ENCODE measurements at places on chromosomes 13 and 19.
A peak's percentile ranks its signal among the peaks of the same experiment; 100 is the strongest.

- DNase-seq, result no peak
Measured at GRCh38 chr13:95749545-95749944, 72.6 kb downstream of the DNAJC3 start.

GRCh38 chr13:104086759-104087158, 1020.5 kb upstream of the SLC10A2 start:
- DNase-seq, result no peak

DNA sequence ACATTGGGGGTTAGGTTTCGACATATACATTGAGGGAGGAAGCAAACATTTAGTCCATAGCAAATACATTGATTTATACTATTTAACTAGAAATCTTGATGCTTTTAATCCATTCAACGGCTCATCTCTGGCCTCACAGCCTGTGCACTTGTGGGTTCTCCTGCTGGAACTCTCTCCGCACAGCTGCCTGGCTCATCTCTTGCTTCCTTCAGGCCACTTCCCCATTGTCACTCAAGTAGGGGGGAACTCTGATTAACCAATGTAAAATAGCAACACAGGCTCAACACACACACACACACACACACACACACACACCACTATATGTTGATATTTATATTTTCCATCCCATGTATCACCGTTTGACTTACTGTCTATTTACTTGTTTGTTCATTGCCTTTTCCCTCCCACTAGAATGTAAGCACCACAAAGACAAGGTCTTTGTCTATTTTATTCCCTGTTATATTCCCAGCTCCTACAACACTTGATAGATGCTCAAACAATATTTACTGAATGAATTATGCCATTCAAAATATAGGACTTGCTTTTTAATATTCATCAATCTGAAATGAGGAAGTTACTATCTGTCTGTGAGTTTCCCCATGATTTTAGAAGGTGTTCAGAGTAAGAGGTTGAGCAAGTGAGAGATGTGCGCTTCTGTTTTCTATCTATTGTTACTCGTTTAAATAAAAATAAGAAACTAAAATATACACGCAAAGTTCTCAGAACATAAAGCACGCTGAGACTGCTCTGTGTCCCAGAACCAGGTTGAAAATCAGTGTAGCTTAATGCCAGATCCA, 29.8 kb upstream of the PABPC3 start:
- DNase-seq, result no peak

- no peak for DNase-seq
Measured at GRCh38 chr19:40155749-40156265, 35.4 kb upstream of the MAP3K10 start.

- DNase-seq, result no peak
Measured at GRCh38 chr13:75533861-75534260, 3.8 kb downstream of the COMMD6 start.

GRCh38 chr13:48144413-48145035, 49.6 kb upstream of the MED4 start:
- no peak for DNase-seq

- DNase-seq, result no peak
Measured at GRCh38 chr13:31068119-31068423, 93.6 kb downstream of the HSPH1 start.

DNA sequence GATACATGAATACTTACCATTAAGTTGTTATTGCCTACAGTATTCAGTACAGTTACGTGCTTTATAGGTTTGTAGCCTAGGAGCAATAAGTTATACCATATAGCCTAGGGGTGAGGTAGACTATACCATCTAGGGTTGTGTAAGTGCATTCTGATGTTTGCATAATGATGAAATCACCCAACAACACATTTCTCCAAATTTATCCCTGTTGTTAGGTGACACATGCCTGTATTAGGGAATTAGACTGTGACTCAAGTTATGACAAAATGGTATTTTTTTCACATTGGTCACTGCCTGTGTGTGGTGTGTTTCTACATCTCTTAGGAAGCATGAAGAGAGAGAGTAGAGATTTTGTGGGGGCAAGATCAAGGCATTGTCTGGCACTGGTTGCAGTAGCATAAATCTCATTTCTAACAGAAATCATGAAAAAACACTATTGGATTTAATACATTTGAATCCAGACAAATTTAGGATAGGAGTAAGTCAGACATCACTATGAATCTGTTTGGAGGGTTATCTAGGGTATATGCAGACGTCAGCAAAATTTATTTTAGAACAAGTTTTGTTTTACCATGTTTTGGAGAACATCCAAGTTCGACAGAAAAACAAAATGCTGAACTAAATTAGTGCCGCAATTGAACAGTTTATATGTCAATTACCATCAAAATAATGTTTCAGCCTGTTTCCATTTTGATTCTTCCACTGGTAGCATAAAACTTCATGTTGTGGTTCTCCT, 332.1 kb downstream of the LMO7 start:
- DNase-seq, result no peak

DNA sequence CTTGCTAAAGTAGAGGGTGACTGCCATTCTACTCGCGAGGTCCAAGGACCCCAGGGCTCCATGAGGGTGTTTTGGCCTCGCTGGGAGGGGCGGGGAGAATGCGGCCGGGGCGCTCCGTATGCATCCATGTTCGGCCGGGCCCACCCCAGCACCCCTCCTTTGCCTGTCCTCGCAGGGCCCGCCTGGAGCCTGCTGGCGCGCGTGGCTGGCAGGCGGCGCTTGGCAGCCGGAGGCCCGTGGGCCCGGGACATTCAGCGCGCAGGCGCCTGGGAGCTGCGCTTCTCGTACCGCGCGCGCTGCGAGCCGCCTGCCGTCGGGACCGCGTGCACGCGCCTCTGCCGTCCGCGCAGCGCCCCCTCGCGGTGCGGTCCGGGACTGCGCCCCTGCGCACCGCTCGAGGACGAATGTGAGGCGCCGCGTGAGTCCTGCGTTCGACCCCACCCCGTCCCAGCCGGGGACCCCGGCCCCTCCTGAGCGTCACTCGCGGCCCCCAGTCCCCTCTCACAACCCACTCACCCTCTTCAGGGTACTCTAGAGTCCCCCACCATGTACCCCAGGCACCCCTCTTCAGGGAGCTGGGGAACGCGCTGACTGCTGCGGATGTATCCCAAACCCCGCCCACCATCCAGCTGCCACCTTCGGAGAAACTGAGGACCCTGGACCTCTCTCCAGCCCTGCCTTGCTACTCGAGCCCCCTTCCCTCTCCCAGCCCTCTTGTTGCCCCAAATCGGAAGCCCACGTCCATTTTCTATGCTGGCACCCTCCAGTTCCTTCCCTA, 4.1 kb downstream of the DLL3 start:
- peak; percentile 82 for DNase-seq

GRCh38 chr19:45336696-45337251, 3.8 kb upstream of the KLC3 start:
- DNase-seq, result no peak

- peak; percentile 95 for DNase-seq
Measured at GRCh38 chr19:38869836-38870607, 8.1 kb downstream of the RINL start.

GRCh38 chr13:40190641-40191100, 475.8 kb downstream of the FOXO1 start:
- DNase-seq, result peak; percentile 60

DNA sequence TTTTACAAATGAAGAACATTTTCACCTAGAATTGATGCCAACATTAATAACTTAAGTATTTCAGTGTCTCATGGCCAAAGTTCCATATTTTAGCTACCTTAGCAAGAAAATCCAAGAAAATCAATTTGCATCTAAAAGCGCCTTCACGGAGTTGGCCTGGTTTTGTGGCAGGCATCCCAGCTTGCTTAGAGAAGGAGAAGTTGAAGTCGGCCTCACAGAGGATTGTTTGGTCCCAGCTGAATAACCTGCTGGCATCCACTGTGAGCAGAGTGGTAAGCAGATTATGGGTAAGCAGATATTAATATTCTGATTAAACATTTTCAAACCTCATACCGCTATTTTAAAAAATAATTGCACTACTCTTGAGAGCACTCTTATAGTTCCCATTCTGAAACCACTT, 62.3 kb upstream of the STARD13 start:
- DNase-seq, result no peak

- no peak for DNase-seq
Measured at GRCh38 chr13:27012482-27013197, 159.0 kb downstream of the USP12 start.

GRCh38 chr19:2722541-2723344, 1.6 kb upstream of the DIRAS1 start:
- no peak for DNase-seq

DNA sequence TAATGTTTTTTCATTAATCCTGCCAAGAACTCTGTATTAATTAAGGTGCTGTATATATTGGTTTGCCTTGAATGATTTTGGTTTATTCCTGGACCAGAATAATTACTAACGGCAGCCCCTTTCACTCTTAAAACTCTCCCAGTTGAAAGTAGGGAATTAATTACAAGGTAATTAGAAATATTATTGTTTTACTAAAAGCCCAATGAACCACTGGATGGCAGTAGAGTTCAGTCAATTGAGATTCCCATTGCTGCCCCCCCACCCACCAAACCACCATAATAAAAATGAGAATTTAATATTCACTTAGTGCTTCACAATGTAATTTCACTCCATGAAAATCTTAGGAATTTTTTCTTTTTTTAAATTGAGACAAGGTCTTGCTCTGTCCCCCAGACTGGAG, 13.7 kb downstream of the WBP4 start:
- no peak for DNase-seq

DNA sequence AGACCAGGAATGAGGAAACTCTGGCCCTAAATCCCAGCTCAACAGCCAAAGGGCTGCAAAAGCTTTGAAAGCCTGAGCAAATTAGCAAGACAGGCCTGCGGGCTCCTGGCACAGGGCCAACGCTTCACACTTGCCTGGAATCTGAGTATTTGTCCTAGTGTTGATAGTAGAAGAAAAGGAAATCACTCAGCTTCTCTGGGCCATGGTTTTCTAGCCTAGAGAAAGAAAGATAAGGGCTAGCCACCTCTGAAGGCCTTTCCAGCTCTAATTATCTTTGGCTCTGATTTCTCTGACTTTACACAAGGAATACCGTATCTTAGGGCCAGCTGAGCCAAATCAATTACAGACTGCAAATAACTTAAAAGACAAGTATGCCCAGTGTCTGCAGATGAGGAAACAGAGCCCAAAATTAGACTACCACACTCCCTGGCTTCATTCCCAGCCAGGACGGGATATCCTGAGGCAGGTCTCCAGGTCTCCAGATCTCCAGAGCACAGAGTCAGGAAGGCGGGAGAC, 69.6 kb downstream of the STK24 start:
- no peak for DNase-seq

GRCh38 chr19:13006431-13007281, 11.4 kb downstream of the NFIX start:
- no peak for DNase-seq

DNA sequence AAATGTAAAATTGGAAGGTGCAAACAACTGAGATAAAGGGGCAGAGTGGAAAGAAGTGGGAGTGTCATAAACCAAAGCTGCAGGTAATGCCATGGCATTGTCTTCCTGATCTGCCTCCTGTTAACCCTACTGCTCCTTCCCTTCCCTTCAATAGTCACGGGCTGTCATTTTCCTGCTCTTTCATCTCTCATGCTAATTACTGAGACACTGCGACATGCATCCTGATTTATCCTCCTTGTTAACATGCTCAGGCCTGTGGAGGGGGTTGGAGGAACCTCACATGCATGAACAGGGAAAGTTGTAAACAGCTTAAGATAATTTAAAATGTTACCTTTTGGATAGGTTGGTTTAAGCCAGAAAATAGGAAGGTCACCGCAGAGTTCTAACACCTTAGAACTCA, 27.2 kb downstream of the CNMD start:
- DNase-seq, result no peak

GRCh38 chr13:23159205-23159759, 21.5 kb upstream of the SGCG start:
- DNase-seq, result peak; percentile 22

GRCh38 chr13:22399801-22400420, 729.0 kb downstream of the FGF9 start:
- no peak for DNase-seq

GRCh38 chr19:29247471-29247870, 34.5 kb upstream of the UQCRFS1 start:
- no peak for DNase-seq

- DNase-seq, result no peak
Measured at GRCh38 chr19:41929536-41930071, 1.4 kb upstream of the ERFL start.

- DNase-seq, result no peak
Measured at GRCh38 chr13:44333950-44334655, 39.5 kb upstream of the SERP2 start.

- DNase-seq, result no peak
Measured at GRCh38 chr13:97395447-97396136, 38.4 kb upstream of the RAP2A start.

- no peak for DNase-seq
Measured at GRCh38 chr19:1672769-1673644, 20.6 kb upstream of the TCF3 start.

DNA sequence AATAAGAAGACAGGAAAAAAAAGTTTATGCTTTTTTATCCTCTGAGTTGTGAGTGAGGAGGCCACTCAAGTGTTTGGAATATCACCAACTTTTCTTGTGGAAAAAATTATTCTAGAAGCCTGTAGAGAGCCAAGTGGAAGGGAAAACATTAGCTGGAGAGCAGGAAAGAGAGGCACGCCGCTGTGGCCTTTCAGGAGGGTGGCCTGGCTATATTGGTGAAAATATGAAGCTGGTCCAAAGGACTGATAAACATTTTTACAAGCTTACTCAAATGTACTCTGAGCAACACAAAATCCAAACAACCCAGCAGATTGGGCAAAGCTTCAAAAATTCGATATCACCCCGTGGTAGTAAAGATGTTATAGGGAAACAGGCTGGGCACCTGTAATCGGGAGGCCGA, 2.3 kb upstream of the EIF3G start:
- DNase-seq, result no peak

DNA sequence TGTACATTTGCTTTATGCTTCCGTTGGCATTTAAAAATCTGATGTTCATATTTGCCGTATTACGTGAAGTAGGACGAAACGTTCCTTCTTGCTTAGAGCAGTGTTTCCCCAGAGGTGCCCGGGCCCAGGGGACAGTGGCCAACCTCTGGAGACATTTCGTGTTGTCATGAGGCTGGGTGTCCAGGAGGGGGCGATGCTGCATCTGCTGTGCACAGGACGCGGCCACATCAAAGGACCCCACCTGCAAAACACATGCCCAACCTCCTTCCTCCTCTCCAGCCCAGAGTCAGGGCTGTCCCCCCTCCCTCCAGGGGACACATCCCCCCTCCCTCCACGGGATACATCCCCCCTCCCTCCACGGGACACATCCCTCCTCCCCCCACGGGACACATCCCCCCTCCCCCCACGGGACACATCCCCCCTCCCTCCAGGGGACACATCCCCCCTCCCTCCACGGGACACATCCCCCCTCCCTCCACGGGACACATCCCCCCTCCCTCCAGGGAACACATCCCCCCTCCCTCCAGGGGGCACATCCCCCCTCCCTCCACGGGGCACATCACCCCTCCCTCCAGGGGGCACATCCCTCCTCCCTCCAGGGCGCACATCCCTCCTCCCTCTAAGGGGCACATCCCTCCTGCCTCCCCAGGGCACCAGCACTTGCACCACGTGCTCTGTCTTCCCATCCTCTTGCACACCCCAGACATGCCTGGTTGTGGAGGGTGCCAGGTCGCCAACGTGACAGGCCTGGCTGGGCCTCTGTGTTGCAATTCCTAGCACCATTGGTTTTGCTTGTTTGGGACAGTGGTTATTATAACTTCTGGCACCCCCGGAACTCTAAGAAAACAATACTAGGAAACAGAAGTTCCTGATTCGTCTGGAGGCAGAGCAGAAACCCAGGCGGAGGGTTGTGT, 46.7 kb downstream of the GAS6 start:
- DNase-seq, result peak; percentile 84

- DNase-seq, result no peak
Measured at GRCh38 chr13:89169951-89170350, 1498.8 kb downstream of the SLITRK5 start.

GRCh38 chr13:37202264-37202663, 96.8 kb upstream of the CSNK1A1L start:
- DNase-seq, result no peak

All from stimulated activated naive CD8-positive, alpha-beta T cell treated with anti-CD3 and anti-CD28 coated beads, Interleukin-15, amount 100 ng/mL, for 72 hours (primary cell).